ENCODE measurements at places on chromosomes 2 and 18. TPM values are rescaled to one million over a fixed set of nuclear protein-coding genes. Genes with fewer than 3 reads are reported as not detected.

TBR1 gene
- total RNA-seq: not detected

PLCL1 gene
- total RNA-seq: 21.2 TPM

ANO7 gene
- 1.6 TPM for total RNA-seq

FAM237A gene
- total RNA-seq: not detected

RAMP1 gene
- 13.8 TPM for total RNA-seq

SLC16A14 gene
- 0.49 TPM for total RNA-seq

CYP27C1 gene
- total RNA-seq: 0.36 TPM

ALK gene
- total RNA-seq: not detected

NAT8 gene
- total RNA-seq: not detected

NPPC gene
- total RNA-seq: not detected

TEKT4 gene
- not detected for total RNA-seq

Measured in cardiac atrium fibroblast (primary cell).